Activated CD4-positive, alpha-beta T cell treated with anti-CD3 and anti-CD28 coated beads for 36 hours (primary cell): ENCODE measurements at places on chromosomes 12 and 14. TPM values are rescaled to one million over a fixed set of nuclear protein-coding genes. Genes with fewer than 3 reads are reported as not detected.

GRCh38 chr14:35678403-35679028 is 130.6 kb downstream of the RALGAPA1 start:
- H3K27me3 ChIP-seq: no peaks in the 10 kb centered on the region
- H3K27ac ChIP-seq: no peak overlapping the region
- no peaks in the 10 kb centered on the region for H3K4me1 ChIP-seq
- H3K36me3 ChIP-seq: peaks cover 13% of the 10 kb centered on the region
- no peak for DNase-seq

BATF gene
- 187 TPM for total RNA-seq

- no peak overlapping the region for H3K4me3 ChIP-seq
- no peaks in the 10 kb centered on the region for H3K4me1 ChIP-seq
- H3K27ac ChIP-seq: no peak overlapping the region
- no peaks in the 10 kb centered on the region for H3K27me3 ChIP-seq
- DNase-seq: no peak
- peaks cover 33% of the 10 kb centered on the region for H3K36me3 ChIP-seq
Observed at GRCh38 chr12:121823727-121824115, 19.9 kb downstream of the SETD1B start.

SMCO2 gene
- not detected for total RNA-seq

DNA sequence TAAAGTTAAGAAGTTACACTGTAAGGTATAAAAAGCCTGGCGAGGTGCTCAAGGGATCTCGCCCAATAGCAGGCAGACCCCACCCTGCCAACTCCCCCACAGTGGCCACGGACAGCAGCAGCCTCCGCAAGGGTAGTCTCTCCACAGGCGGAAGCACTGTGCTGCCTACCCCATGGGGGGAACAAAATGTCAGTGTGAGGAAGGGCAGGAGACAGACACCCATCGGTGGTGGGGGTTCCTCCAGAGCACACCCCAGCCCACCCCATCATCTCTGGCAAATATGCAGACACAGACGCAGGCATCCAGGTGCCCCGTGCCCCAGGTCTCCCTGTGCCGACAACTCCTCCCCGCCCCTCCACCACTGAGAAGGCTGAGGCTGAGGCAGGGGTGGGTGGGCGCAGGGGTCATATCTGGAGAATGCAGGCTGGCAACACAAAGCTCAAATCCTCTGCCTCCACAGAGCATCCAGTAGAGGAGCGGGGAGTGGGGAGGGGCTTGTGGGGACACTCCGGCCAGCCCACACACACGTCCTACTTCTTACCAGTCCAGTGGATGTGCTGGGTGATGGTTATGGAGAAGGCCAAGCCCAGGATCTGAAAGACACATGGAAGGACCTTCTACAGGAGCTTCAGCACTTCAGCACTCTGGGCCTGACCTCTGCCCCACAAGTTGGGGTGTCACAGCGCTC is 68.3 kb upstream of the DDX11 start:
- H3K27ac ChIP-seq: no peak overlapping the region
- H3K4me3 ChIP-seq: no peak overlapping the region
- DNase-seq: no peak
- no peaks in the 10 kb centered on the region for H3K27me3 ChIP-seq
- H3K36me3 ChIP-seq: no peaks in the 10 kb centered on the region
- H3K4me1 ChIP-seq: no peaks in the 10 kb centered on the region

DNA sequence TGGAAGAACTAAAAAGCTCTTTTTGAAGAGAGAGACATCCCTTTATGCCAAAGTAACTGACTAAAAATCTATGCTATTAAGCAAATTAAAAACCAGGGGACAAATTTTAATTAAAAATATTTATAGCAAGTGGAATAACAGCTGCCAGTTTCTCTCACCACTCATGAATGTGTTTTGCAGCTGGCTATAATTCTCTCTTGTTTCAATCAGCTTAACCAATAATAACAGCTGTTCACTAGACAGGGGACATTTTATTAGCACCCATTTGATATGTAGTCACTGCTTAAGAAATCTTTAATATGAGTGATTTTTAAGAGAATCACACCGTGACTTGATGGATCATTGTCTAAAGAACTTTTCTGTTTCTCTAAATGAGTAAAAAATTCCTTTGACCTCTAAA is 34.2 kb upstream of the KRR1 start:
- H3K4me3 ChIP-seq: no peak overlapping the region
- H3K27me3 ChIP-seq: peaks cover 26% of the 10 kb centered on the region
- H3K27ac ChIP-seq: no peak overlapping the region
- no peaks in the 10 kb centered on the region for H3K36me3 ChIP-seq
- no peaks in the 10 kb centered on the region for H3K4me1 ChIP-seq

DNA sequence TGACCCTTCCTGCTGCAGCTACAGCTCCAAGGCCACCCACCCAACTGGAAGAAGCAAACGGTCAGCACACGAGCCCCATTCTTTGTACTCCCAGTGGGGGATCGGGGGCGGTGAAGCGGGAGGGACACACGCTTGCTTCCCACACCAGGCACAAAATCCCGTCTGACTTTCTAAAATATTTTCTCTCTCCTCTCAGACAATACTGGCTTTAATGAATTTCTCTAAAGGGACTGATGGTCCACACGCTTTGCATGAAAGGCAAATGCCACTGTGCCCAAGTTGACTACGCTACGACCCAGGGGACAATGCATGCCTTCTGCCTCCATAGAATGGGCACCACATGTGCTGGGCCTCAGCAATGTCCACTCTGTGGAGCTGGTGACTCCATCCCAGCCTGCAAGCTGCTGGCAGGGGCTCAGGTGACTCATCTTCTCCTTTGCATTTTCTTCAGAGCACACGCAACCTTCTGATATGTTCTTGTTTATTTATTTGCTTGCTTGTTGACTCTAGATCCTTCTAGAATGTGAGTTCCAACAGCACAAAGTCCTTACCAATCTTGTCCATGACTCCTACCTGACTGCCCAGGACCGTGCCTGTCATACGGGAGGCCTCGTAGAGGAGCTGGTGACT is 15.6 kb downstream of the SYNE3 start:
- peaks cover 86% of the 10 kb centered on the region for H3K4me1 ChIP-seq
- H3K4me3 ChIP-seq: no peak overlapping the region
- H3K36me3 ChIP-seq: peaks cover 29% of the 10 kb centered on the region
- H3K27ac ChIP-seq: peak overlapping the region; percentile 9
- no peaks in the 10 kb centered on the region for H3K27me3 ChIP-seq

DNA sequence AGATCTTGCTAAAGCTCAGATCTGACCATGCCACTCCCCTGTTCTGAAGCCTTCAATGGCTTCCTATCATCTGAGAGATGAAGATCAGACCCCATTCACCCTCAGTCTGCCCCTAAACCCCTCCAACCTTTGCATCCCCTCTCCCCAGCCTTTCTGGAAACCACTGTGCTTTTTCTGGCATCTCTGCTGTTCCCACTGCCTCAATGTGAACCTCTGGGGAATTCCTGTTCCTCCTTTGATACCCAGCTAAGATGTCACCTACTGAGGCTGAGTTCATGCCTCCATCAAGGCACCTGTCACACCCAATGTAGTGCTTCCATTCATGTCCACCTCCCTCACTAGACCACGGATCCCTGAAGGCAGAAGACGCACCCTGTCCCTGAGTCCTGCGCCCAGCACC is 19.3 kb downstream of the CYP46A1 start:
- H3K27ac ChIP-seq: no peak overlapping the region
- no peak for DNase-seq
- H3K4me1 ChIP-seq: no peaks in the 10 kb centered on the region
- no peak overlapping the region for H3K4me3 ChIP-seq
- H3K27me3 ChIP-seq: peaks cover 5% of the 10 kb centered on the region

NYNRIN gene
- total RNA-seq: 0.07 TPM

- no peaks in the 10 kb centered on the region for H3K36me3 ChIP-seq
- H3K27me3 ChIP-seq: no peaks in the 10 kb centered on the region
- H3K4me3 ChIP-seq: no peak overlapping the region
- DNase-seq: peak; percentile 14
- peaks cover 7% of the 10 kb centered on the region for H3K4me1 ChIP-seq
Observed at GRCh38 chr14:61607570-61608244, 87.6 kb upstream of the HIF1A start.

DNA sequence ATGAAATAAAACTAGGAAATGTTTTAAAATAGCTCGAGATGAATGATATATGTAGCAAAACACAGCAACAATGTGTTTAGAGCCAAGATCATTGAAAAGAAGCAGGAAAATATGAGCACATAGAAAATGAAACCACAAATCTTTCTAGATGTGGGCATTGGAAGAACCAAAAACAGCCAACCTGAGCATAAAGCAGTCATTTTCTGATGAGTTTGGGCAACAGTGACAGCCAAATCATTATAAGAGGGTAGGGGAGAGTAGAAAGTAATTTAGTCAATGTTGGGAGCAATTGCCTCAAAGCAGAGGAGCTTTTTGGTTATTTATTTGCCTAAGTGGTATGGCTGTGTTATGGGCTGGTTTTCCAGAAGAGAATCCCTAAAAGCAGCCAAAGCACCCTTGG is 8.8 kb upstream of the BICDL1 start:
- peaks cover 6% of the 10 kb centered on the region for H3K27me3 ChIP-seq
- peaks cover 23% of the 10 kb centered on the region for H3K4me1 ChIP-seq
- DNase-seq: peak; percentile 21

OASL gene
- total RNA-seq: 19.6 TPM

DNA sequence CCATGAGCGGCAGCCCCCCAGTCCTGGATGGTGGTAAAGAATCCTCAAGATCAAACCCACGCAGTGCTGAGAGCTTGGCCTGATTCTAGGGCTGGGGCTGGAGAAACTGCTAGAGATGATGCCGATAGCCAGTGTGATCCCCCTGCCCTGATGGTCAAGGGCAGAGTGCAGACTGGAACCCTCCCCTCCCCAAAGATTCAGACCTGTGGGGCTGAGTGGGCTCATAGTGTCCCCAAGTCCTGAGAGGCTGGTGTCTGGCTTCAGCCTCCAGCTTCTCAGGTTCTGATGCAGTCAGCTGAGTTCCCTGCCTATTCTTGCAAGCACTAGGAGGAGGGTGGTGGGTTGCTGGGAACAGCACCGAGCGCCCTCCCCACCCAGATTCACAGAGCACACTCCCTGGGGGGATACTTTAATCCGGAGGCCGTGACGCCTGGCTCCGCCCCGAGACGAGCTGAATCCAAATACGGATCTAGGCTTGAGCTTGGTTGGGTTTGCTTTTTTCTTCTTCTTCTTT is 11.9 kb downstream of the RHOF start:
- peak overlapping the region; percentile 96 for H3K27ac ChIP-seq
- H3K36me3 ChIP-seq: peaks cover 45% of the 10 kb centered on the region
- peak overlapping the region; percentile 68 for H3K4me3 ChIP-seq
- DNase-seq: no peak

DNA sequence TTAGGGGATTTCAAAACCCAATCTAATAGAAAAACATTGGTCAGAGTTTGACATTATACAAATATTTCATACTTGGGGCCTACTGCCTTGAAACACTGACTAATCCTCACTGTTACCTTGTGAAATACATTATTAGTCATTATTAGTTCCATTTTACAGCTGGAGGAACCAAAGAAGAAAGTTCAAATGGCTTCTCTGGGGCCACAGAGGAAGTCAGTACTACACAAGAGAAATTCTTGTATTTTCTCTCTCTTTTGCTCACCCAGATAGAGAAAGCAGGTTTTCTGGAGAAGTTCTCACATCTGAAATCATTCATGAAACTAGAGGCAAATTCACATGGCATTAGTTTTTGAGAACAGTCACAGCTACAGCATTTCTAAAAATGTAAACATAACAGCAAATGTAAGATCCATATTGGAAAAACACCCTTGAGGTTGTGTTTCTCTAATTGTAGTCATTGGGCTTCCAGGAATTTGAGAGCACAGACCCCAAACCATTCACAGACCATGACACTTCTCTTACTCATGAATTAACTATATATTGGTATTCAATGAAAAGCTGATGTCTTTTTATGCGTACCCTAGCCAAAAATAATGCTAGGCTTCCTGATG is 83.0 kb downstream of the LLPH start:
- peaks cover 4% of the 10 kb centered on the region for H3K27me3 ChIP-seq
- peaks cover 3% of the 10 kb centered on the region for H3K4me1 ChIP-seq
- H3K36me3 ChIP-seq: no peaks in the 10 kb centered on the region
- no peak for DNase-seq
- H3K27ac ChIP-seq: no peak overlapping the region
- H3K4me3 ChIP-seq: no peak overlapping the region

GRCh38 chr12:52232203-52232673 is 805 bp upstream of the KRT7 start:
- no peak overlapping the region for H3K4me3 ChIP-seq
- H3K27me3 ChIP-seq: peaks cover 52% of the 10 kb centered on the region
- H3K27ac ChIP-seq: no peak overlapping the region
- no peaks in the 10 kb centered on the region for H3K36me3 ChIP-seq

GRCh38 chr14:52348279-52348678 is 34.2 kb downstream of the PTGER2 start:
- DNase-seq: no peak
- peaks cover 36% of the 10 kb centered on the region for H3K4me1 ChIP-seq
- H3K27ac ChIP-seq: no peak overlapping the region
- H3K4me3 ChIP-seq: no peak overlapping the region
- H3K27me3 ChIP-seq: peaks cover 7% of the 10 kb centered on the region
- H3K36me3 ChIP-seq: no peaks in the 10 kb centered on the region

PRR4 gene
- 2.1 TPM for total RNA-seq

TSPAN8 gene
- total RNA-seq: not detected

DNA sequence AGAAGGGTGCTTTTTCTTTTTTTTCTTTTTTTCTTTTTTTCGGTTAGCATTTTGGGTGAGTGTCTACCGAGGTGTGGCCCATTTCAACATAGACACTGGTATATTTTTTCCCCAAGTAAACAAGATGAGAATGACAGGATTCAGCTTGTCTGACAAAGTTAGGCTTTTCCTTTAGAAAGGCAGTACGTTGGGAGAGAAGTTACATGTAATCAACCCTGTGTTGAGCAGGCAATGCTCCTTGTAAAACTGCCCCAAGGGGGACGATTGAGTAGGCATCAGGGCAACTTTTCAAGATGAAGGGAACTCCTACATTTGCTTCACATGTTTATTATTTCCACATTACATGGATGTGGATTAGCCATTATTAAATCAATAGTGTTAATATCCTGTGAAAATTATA is 1.7 kb downstream of the EMP1 start:
- H3K4me1 ChIP-seq: peaks cover 32% of the 10 kb centered on the region
- no peaks in the 10 kb centered on the region for H3K36me3 ChIP-seq
- no peak for DNase-seq
- no peaks in the 10 kb centered on the region for H3K27me3 ChIP-seq
- no peak overlapping the region for H3K27ac ChIP-seq
- H3K4me3 ChIP-seq: peak overlapping the region; percentile 82

DNA sequence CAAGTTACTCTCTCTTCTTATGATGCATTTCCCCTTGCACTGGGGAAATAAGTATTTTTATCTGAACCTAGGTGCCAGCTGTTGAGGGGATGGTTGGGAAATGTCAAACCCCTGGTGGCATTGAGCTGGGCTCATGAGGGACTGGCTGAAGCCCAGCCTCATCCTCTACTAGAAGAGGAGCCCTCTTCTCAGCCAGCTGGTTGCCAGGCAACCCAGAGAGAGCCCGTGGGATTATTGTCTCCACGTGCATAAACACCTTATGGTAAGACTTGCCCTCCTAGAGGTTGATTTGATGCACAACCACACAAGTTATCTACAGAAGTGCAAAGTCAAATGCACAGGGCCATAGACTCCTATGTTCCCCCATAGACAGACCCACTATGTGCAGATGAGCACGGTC is 89.8 kb downstream of the WSCD2 start:
- no peak for DNase-seq
- no peak overlapping the region for H3K27ac ChIP-seq
- no peak overlapping the region for H3K4me3 ChIP-seq

GRCh38 chr14:103576371-103577024 is 13.7 kb downstream of the COA8 start:
- no peaks in the 10 kb centered on the region for H3K27me3 ChIP-seq
- H3K4me3 ChIP-seq: no peak overlapping the region
- H3K36me3 ChIP-seq: peaks cover 32% of the 10 kb centered on the region
- DNase-seq: no peak

CFAP54 gene
- 0.37 TPM for total RNA-seq

CDCA4 gene
- 62.7 TPM for total RNA-seq

TMBIM4 gene
- total RNA-seq: 44.6 TPM

SLC6A13 gene
- 0.30 TPM for total RNA-seq
